Left cardiac atrium (tissue), 4 donors: ENCODE measurements at places on chromosomes 6 and 20.

- DNase-seq, result no peak
Observed at GRCh38 chr20:63042448-63043071, 35.8 kb upstream of the BHLHE23 start.

- DNase-seq, result peak; percentile 56
Observed at GRCh38 chr6:56370127-56370540, 122.8 kb upstream of the COL21A1 start.

GRCh38 chr20:31967830-31968249, at the start of gene XKR7:
Gene XKR7 (plus strand): TSS chr20:31968151. CDS start chr20:31968176, 25 bp downstream.
- DNase-seq, result no peak

DNA sequence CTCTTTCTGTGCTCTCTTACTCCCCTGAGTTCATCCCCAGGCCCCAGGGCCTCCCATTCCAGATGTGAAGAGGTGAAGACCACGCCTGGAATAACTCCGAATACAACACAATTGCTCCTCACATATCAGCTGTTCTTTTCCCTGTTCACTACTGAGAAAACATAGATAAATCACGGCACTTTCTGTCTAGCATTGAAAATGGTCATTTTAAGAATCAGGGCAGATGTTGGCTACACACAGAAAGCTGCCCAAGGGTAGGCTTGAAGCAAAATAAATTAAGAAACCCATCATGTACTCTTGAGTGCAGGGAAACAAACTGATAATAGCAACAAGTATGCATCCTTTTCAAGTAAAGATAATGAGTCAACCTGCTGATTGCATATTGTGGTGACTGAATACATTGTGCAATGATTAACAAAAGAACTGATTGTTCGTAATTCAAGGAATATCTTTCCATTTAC, 382.5 kb downstream of the PRKN start:
- no peak for DNase-seq

DNA sequence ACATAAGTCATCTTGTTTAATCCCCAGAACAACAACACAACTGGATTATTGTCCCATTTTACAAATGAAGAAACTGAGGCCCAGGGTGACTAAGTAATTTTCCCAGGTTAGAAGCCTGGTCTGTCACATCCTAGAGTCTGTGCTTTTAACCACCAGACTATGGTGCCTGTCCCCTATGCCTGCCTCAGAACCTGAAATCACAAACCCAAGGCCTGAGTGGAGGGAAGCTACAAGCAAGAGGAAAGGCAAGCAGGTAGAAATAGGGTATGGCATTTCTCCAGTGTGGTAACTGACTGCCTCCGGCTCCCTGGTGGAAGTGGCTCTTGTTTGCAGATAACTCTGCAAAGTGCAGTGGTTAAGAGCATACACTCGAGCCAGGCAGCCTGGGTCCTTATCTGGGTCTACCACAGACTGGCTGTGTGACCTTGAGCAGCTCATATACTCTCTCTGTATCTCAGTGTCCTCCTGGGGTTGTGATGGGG, 2.5 kb downstream of the TMEM63B start:
- DNase-seq, result no peak
